ENCODE measurements at places on chromosomes 16 and 17. TPM values are rescaled to one million over a fixed set of nuclear protein-coding genes. Genes with fewer than 3 reads are reported as not detected.

DNA sequence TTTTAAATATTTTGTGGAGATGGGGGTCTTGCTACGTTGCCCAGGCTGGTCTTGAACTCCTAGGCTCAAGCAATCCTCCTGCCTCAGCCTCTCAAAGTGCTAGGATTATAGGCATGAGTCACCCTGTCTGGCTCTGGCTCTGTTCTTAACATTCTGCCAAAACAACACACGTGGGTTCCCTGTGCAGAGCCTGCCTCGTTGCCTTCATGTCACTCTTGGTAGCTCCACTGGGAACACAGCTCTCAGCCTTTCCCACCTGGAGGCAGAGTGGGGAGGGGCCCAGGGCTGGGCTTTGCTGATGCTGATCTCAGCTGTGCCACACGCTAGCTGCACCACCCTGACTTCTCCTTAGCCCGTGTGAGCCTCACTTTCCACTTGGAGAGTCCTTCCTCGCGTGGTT lies 19.3 kb downstream of the CRISPLD2 start:
- peaks cover 25% of the 10 kb centered on the region for H3K4me1 ChIP-seq
- DNase-seq, result peak; percentile 29
- no peaks in the 10 kb centered on the region for H3K36me3 ChIP-seq

GRCh38 chr17:66277191-66277590 lies 25.2 kb upstream of the PRKCA start:
- H3K4me1 ChIP-seq, result peaks cover 3% of the 10 kb centered on the region
- no peak for DNase-seq
- no peak overlapping the region for H3K4me3 ChIP-seq
- H3K36me3 ChIP-seq, result no peaks in the 10 kb centered on the region

DNA sequence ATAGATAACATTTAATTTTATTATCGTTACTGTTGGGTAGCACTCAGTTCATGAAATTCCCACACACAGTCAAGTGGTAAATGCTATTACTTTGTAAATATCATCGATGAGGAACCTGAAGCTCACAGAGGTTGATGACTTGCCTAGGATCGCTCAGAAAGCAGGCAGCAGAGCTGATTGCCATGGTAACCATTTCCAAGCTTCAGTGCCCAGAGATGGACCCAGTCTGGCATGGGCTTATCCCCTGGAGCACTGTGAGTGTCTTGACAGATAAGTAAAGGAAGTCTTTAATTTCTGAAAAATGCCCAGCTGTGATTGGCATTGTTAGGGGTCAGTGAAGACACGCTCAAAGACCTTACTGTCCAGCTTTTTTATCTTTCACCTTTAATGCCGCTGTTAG lies 95.0 kb downstream of the PRKCB start:
- no peaks in the 10 kb centered on the region for H3K27me3 ChIP-seq
- no peak overlapping the region for H3K27ac ChIP-seq
- no peak for DNase-seq

GRCh38 chr16:69321080-69321479 lies 9.3 kb downstream of the PDF start:
- H3K27ac ChIP-seq, result no peak overlapping the region
- H3K4me3 ChIP-seq, result no peak overlapping the region
- H3K36me3 ChIP-seq, result peaks cover 84% of the 10 kb centered on the region
- DNase-seq, result no peak
- peaks cover 17% of the 10 kb centered on the region for H3K4me1 ChIP-seq
- H3K27me3 ChIP-seq, result no peaks in the 10 kb centered on the region

DNA sequence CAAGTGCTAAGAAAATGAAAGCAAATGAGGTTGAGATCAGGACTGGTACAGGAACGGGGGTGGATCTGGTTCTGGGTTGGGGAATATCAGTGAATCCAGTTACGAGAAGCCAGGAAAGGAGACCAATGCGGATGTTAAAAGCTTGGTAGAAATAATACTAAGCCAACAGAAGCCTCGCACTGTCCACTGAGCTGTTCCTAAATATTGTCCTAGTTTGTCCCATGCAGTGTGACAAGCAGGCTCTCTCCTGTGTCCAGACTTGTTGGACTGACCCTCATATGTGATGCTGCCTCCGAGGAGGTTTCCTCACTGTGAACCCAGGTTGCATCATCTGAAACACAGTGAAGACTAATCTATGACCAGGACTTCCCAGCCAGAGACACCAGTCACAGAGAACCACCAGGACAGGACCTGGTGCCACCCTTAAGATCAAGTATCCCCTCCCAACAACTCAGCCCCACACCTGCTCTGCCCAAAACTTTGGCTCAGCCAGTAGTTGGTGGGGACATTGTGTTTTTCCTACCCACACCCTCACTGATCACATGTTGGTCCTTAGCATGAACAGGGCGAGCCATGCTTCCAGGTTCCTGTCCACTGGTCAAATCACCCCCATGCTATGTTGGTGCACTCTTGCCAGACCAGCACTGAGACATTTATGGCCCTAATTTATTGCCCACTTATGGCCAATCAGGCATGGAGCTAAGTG lies 32.7 kb upstream of the SCNN1B start:
- no peak overlapping the region for H3K27ac ChIP-seq
- H3K4me1 ChIP-seq, result no peaks in the 10 kb centered on the region
- H3K36me3 ChIP-seq, result no peaks in the 10 kb centered on the region
- no peak for DNase-seq
- H3K4me3 ChIP-seq, result no peak overlapping the region

DNA sequence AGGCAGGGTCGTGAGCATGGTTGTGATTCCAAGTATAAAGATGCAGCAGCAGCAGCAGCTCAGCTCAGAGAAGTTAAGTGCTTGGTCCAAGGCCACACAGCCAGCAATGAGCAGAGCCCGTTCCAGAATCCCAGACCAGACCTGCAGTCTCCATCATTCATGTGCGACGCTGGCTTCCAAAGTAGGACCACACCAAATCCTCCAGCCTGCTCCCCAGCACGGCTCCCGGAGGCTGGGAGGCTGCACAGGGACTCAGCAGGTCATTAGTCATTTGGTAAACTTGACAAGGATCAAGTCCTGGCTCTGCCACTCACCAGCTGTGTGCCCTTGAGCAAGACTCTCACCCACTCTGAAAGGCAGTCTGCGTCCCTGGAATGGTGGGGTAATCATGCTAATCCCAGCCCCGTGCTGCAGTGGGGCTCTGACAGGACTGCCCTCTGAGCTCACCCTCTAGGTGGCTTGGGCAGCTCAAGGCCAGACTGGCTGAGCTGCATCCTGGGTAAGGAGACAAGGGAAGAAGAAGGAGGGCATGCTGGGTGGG lies 95.1 kb upstream of the TMEM132E start:
- H3K27me3 ChIP-seq, result no peaks in the 10 kb centered on the region
- no peaks in the 10 kb centered on the region for H3K36me3 ChIP-seq
- no peak overlapping the region for H3K27ac ChIP-seq

- H3K27ac ChIP-seq, result no peak overlapping the region
- H3K4me1 ChIP-seq, result no peaks in the 10 kb centered on the region
- H3K4me3 ChIP-seq, result no peak overlapping the region
- no peak for DNase-seq
These were observed 5.8 kb downstream of the TMEM231 start for GRCh38 chr16:75550211-75550662.

GRCh38 chr17:82603981-82604448 lies 44.2 kb downstream of the WDR45B start:
- no peaks in the 10 kb centered on the region for H3K27me3 ChIP-seq
- H3K4me1 ChIP-seq, result no peaks in the 10 kb centered on the region
- H3K36me3 ChIP-seq, result peaks cover 68% of the 10 kb centered on the region
- no peak overlapping the region for H3K4me3 ChIP-seq

GRCh38 chr16:86975445-86975844 lies 341.7 kb downstream of the C16orf95 start:
- H3K4me3 ChIP-seq, result no peak overlapping the region
- H3K27ac ChIP-seq, result no peak overlapping the region
- DNase-seq, result peak; percentile 48
- no peaks in the 10 kb centered on the region for H3K36me3 ChIP-seq
- H3K4me1 ChIP-seq, result no peaks in the 10 kb centered on the region

TSPOAP1 gene
- 1.9 TPM for polyA plus RNA-seq

HID1 gene
- polyA plus RNA-seq, result 2.5 TPM

LGALS9B gene
- not detected for polyA plus RNA-seq

CHST5 gene
- 0.18 TPM for polyA plus RNA-seq

HOXB9 gene
- polyA plus RNA-seq, result not detected

STAC2 gene
- 0.08 TPM for polyA plus RNA-seq
